ENCODE measurements at places on chromosomes 2 and 18. TPM values are rescaled to one million over a fixed set of nuclear protein-coding genes. Genes with fewer than 3 reads are reported as not detected.

GRCh38 chr2:182503886-182504285 lies 77.0 kb upstream of the PDE1A start:
- no peak for DNase-seq

DNA sequence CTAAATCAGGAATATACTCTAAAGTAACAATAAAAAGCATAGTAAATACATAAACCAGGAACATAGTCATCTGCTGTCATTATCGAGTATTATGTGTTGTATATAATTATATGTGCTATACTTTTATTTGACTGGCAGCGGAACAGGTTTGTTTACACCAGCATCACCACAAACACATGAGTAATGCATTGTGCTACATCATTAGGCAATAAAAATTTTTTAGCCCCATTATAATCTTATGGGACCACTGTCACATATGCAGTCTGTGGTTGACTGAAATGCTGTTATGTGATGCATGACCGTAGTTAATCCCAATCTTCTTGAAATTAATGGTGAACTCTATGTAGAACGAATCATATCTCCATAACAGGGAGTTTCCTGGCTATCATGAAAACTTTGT lies 136.7 kb upstream of the ZFP36L2 start:
- no peak for DNase-seq

DNA sequence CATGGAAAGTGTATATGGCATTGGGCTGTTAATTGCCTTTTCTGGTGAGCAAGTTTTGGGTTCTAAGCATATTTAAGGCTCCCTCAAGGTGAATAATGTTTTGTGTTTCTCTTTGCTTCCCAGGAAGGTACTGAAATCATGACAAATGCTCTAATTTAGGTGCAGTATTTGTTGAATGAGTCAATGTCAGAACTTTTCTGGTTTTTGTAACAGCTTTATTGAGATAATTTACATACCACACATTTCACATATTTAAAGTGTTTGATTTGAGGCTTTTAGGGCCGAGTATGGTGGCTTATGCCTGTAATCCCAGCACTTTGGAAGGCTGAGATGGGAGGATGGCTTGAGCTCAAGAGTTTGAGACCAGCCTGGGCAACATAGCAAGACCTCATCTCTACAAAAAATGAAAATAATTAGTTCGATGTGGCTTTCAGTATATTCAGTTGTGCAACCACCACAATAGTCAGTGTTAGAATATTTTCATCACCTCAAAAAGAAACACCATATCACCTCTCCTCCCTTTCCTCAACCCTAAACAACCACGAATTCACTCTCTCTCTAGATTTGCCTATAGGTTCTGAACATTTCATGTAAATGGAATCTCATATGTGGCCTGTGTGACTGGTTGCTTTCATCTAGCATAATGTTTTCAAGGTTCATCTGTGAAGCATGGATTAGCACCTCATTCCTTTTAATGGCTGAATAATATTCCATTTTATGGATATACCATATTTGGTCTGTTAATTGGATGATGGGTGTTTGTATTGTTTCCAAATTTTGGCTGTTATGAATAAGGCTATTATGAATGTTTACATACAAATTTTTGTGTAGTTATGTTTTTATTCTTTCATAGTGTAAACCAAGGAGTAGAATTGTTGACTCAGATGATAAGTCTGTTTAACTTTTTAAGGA lies 54.9 kb downstream of the MGAT5 start:
- DNase-seq, result no peak

ALS2 gene
- 31.0 TPM for total RNA-seq
